ENCODE measurements at places on chromosomes 2 and 18.

- no peak for DNase-seq
Measured at GRCh38 chr2:80737047-80737446, 432.5 kb upstream of the LRRTM1 start.

GRCh38 chr2:61117534-61117933 lies 44.5 kb upstream of the C2orf74 start:
- DNase-seq = no peak

DNA sequence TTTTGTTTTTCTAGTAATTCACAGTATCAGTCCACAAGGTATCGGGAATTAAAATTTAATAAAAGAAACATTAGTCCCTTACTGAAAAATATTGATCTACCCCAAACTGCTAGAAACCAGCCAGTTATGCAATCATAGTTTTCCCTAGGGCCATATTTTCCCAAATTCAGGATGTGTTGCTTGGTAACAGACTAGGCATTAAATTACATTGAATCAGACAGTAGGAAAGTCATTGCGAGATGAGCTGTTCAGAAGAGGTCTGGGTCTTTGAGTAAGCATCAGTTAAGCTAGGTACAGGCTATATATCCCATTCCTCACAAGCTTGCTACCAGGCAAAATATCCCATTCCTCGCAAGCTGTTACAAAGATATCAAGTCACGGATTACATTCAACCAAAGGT lies 123.0 kb upstream of the CCDC150 start:
- DNase-seq = no peak

- DNase-seq = no peak
Measured at GRCh38 chr2:133653056-133653455, 84.8 kb upstream of the NCKAP5 start.

DNA sequence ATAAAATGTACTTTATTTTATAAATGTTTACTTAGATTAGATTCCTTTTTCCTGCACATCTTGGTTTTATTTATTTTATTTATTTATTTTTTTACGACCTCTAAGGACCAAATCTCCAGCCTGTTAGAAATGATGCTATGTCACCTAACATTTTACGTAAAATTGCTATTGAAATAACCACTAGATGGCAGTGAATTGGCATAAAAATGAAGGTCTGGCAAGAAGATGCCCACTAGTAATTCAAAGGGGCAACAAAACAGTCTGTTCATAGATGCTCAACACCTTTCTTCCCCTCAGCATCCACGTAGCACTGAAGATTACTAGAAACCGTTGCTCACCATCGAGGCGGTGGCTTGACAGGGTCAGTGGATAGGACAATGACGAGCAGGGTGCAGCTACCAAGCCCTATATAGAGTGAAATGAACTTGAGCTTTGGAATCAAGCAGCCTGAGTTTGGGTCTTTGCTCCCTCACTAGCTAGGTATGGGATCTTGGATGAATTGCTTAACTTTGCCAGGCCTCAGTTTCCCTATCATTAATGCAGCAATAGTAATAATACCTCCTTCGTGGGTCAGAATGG lies 128.7 kb upstream of the L3MBTL4 start:
- DNase-seq = no peak

DNA sequence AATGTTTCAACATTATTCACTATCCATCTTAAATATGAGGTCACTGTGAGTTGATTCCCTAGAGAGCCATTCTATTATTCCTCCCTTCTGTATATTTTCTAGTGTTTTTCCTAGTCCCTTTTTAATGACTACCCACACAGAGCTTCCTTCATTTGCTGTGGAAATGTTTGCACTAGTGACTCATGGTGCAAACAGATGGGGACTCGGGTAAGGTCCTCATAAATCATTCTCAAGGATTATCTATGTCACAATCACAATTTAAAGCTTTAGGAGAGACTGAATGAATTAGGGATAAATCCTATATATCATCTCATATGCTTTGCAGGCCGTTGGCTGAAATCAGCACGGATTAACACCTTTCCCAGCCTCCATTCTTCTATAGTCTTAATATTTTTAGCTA lies 159.6 kb downstream of the DCC start:
- no peak for DNase-seq

DNA sequence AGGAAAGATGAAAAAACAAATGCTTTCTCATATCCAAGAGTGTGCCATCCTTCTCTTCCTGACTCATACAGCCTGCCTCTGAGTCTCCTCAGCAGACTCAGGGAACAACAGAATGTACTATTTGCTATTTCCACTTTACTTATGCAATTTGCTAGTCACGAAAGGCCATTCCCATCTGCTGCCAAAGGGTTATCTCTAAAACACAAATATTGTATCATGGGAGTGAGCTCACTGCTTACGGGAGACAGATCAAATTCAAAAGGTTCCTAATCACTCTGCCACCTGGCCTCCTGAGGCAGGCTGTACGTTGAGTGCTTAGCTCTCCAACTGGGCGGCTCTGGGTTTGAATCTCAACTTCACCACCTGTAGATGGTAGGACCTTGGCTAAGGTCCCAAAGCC lies 92.0 kb downstream of the GAREM1 start:
- DNase-seq = no peak

DNA sequence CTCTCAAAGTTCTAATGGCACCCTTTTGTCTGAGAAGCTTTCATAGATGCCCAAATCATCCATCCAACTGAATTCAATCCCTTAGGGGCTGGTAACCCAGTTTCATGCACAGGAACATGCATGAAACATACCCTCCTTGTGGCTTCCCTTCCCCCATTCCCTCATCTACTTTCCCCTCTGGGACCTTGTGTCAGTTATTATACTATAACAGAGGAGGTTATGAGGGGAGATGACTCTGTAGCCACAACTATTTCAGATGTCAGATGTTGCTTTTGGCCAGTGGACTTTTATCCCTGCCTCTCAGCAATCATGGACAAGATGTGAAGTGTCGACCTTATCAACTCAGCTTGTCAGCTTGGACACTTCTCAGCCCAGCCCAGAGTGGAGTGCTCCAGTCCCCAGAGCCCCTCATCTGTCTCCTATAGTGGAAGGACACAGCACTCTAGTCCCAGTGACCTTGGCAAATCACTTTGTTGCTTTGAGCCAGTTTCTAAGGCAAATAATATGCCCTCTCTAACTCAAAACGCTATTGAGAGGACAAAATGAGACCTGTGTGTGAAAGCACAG lies 8.4 kb downstream of the DHRS9 start:
- DNase-seq = no peak

DNA sequence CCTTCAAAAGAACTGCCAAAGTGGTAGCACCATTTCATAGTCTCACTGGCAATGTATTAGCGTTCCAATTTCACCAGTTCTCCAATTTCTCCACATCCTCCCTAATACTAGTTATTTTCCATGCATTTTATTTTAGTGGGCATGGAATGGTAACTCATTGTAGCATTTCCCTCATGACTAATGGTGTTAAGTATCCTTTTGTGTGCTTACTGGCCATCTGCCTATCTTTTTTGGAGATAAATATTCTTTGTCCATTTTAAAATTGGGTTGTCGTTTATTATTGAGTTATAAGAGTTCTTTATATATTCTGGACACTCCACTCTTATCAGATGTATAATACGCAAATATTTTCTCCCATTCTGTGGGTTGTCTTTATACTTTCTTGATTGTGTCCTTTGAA lies 107.1 kb downstream of the THADA start:
- DNase-seq = no peak

GRCh38 chr18:33871363-33872025 lies 293.5 kb downstream of the ASXL3 start:
- no peak for DNase-seq

GRCh38 chr18:49098386-49098785 lies 147.6 kb upstream of the SMAD7 start:
- DNase-seq = no peak

GRCh38 chr18:36736094-36736493 lies 92.7 kb downstream of the TPGS2 start:
- no peak for DNase-seq

DNA sequence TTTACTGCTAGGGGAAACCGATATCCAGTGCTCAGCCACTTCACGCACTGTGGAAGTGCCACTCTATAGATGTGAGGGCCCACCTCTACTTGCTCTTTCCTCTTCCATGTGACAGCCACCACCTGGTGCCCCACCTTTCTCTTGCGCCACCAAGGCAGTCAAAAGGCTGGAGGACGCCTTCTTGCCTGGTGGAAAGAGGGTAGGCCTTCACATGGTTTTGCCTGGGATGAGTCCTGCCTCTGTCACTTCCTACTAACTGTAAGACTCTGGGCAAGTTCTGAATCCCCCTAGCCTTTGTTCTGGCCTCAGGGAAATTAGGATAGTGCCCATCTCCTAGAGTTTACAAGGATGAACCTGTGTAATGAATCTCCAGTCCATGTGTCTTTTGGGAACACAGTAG lies 66.1 kb upstream of the ODC1 start:
- no peak for DNase-seq

DNA sequence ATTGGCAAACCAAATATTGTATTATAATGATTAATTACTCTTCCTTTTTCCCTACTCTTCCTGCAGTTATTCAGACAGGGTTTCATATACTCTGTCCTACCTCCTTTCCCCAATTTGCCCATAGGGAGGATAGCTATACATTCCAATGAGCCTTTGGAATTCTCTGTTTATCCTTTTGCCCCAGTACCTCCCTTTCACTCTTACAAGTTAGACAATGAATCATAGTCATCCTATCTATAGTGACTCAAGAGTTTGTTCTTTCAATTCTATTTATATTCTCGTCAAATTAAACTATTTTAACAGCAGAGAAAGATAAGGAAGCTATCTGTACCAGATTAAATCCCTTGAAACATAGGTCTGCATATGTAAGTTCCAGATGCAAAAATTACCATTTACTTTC lies 437.5 kb downstream of the NR4A2 start:
- DNase-seq = no peak

DNA sequence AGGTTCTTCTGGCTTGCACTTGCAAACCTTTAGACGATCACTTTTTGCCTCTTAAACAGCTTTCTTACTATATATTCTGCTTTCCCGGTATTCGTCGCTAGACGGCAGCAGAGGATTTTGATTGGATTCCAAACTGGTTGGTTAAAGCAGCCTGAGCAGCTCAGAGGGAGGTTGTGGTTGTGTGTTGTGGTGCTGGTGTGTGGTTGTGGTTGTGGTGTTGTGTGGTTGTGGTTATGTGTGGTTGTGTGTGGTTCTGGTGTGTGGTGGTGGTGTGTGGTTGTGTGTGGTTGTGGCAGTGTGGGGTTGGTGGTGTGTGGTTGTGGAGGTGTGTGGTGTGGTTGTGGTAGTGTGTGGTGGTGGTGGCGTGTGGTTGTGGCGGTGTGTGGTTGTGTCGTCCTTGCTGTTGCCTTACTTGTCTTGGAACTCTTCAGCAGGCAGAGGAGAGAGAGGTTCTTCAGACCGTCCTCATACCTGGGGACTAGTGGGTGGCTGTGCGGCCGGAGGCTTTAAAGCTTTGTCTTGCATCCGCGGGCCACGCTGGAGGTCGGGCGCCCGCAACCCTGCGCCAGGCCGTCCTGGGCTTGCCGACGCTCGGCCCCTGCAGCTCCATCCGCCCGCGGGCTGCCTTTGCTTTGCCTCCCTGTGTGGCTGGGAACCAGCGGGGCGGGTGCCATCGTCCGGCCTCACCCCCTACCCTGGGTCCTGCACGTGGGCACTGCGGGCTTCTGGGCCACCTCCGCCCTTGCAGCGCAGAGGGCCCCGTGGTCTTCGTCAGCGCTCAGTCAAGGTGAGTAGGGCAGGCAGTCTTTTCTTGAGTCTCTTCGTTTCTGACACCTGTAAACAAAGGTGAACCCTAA lies 190.8 kb downstream of the ARHGAP28 start:
- no peak for DNase-seq
